ENCODE measurements at places on chromosomes 4 and X.

DNA sequence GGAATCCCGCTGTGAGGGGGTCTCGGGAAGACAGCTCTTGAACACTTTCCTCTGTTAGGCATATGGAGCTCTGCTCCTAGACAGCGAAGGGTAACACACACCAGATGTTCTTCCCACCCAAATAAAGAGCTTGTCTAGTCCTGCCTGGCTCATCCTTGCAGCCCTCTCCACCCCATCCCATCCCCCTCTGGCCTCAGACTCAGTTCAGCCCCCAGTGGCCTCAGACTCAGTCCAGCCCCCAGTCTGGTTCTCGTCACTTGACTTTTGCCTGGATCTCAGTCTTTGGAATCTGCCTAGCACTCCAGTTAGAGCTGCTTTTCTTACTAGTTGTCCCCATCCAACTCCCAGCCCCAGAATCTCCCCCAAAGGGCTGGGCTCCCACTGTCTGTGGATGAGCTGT, 14.9 kb downstream of the RAB33A start:
- no peak for DNase-seq

- no peak for DNase-seq
These were observed 33.5 kb upstream of the IGSF1 start for GRCh38 chrX:131322651-131323050.

GRCh38 chr4:136562834-136563233, 969.5 kb downstream of the PCDH18 start:
- no peak for DNase-seq

GRCh38 chr4:118388606-118389005, 35.8 kb upstream of the PRSS12 start:
- DNase-seq = no peak

GRCh38 chrX:150239946-150240642, 123.0 kb upstream of the MAMLD1 start:
- DNase-seq = no peak

- no peak for DNase-seq
These were observed 87.4 kb downstream of the EMCN start for GRCh38 chr4:100430451-100430850.

DNA sequence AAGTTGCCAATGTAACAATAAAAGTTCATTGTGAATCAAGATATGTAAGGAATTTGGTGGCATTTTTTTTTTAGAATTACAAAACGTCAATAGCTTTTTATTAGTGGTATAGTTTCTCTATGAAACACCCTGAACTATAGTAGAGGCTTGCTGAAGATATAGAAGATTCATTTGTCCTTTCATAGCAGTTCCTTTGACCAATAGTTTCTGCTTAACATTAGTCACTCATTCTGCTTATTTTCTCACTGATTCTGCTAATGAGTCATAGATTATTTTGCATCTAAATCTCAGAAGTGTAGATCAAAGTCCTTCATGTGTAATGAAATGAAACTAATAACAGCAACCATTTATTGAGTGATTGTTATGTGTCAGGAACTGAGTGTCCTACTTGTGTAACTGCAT, 205.0 kb upstream of the TET2 start:
- DNase-seq = no peak

- DNase-seq = no peak
These were observed 2.2 kb upstream of the TMPRSS11E start for GRCh38 chr4:68445111-68445510.

DNA sequence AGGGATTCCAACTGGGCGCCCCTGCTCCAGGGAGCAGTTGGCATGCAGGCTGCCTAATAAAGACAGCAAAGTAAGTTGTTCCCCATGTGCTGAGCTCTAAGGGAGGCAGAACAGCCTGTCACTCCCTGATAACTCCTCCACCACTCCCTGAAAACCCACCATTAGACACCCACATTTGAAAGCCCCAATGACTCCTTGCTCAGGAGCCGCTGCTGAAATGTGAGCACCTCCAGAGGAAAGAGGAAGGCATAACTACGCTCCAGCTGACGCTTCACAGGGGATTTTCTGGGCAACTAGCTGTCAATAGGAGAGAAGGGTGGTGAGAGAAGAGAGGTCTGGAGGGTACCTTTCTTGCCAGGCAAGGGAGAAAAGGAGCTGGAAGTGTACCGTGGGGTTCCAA, 62.5 kb downstream of the NPY1R start:
- DNase-seq = no peak

DNA sequence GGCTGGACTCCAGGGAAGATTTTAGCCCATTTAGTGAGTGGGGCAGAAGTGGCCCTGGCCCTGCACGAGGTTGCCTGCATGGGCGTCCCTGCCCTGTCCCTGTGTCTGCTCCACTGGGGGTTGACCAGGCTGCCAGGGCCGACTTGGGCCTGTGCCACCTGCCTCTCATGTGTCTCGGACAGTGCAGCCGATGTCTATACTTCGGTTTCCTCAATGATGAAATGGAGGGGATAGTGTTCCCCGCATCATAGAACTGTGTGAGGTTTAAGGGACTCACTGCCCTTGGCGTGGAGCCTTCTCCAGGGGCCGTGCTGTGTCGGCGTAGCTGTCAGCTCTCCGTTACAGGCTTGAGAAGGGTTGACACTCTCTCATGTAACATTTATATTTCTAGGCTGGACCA, 27.0 kb upstream of the MSANTD1 start:
- DNase-seq = no peak

GRCh38 chrX:126770179-126770578, 49.4 kb upstream of the PRR32 start:
- DNase-seq = peak; percentile 42

GRCh38 chr4:101282076-101282844, 65.1 kb downstream of the PPP3CA start:
- DNase-seq = no peak

DNA sequence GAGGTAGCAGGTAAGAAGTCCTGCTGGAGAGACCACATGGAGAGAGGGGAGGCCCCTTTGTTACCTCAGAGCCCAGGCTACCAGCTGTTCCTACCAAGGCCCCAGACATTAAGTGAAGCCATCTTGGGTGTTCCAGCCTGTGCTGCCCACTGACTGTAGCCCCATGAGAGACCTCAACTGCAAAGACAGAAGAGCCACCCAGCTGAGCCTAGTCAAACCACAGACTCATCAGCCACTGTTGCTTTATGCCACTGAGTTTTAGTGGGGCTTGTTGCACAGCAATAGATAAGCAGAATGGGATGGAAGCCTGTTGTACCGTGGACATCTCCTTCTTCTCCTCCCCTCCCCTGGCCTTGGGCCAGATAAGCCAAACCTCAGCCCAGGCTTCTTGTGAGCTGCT, 83.9 kb downstream of the ADRA2C start:
- no peak for DNase-seq

DNA sequence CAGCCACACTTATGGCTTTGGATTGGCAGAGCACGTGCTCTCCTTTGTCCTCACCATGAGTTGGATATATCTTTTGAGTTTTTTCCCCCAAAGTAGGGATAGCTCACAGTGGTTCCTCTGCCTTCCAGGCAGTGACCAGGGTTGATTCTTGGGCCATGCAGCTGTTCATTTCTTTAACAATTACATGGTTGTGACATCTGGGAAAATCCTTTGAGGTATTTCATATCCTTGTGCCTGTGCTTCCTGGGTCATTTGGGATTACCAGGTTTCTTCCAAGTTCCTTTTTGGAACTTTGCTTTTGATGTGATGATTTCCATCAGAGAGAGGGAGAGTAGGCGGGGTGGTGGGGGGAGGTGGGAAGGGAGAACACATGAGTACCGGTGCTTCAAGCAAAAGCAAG, 15.6 kb downstream of the BCORL1 start:
- no peak for DNase-seq

DNA sequence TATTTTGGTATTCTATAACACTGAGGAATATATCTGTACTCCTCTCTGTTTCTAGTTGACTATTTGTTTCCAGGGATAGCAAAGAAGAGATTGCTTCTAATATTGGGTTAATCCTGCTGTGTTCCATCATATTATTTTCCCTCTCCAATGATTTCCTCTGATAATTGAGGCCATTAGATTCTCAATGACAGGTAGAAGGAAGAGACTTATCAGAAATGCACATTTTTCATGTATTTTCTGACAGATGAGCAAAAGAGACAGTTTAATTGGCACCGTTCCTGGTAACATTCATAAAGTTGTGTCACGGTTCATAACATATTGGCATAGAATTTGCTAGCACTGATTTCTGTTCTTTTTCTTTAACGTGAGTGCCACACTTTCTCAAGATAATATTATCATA, 58.2 kb downstream of the NRK start:
- DNase-seq = no peak

- no peak for DNase-seq
These were observed 29.2 kb downstream of the EFHC2 start for GRCh38 chrX:44314259-44314734.

- no peak for DNase-seq
These were observed 192.0 kb downstream of the CXXC4 start for GRCh38 chr4:104302731-104303130.

DNA sequence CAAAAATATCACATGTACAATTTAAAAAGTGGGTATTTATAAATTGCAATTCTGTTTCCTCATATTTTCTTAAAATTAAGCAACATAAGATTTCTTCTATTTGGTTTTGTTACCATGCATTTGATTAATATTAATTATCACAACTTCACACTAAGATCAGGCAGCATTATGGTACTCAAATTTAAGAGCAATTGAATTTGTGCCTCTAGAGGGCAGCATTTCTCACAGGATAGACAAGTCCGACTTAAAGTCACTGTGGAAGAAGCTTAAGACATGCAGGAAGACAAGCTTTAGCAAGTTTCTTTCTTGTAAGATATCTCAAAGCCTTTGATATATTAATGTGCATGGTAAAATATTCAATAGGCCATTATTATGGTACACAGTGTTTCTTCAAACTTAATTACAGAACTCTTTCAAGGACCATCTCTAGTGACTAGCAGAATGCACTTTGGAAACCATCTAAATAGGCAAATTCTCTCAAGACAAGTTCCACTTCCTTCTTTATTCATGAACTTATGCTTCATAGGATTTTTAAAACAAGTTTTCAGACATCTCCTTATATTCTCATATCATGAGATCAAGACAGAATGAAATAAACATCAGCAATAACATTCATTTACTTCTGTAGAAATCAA, 35.0 kb downstream of the FBXW7 start:
- DNase-seq = peak; percentile 37

- DNase-seq = peak; percentile 90
These were observed 26.6 kb upstream of the HS3ST1 start for GRCh38 chr4:11455201-11455835.

DNA sequence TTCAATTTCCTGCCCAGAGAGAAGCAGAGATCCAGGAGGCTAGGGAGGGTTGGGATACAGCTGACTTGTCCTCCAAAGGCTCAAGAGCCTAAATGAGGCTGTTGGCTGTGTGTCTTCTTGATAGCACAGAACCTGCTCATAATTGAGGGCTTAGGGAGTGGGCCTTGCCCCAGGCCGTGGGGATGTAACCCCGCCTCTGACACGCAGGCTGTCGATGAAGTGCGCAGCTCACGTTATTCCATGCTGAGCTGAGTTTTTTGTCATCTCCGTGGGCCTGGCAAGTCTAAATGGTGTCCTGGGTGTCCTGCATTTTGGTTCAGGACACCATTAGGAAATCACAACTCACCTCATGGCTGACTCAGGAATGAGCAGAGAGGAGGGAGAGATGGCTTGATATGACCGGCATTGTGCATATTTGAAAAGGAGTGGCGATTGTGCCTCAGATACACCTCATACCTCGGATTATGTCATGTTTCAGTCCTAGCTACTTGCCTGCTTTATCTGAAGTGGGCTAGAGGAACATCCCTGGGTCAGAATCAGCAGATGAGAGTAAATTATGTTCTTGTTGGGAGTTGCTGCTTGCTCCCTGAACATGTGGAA, 43.7 kb downstream of the FHDC1 start:
- DNase-seq = no peak

GRCh38 chr4:55364691-55365344, 18.8 kb downstream of the SRD5A3 start:
- DNase-seq = no peak

GRCh38 chr4:19380600-19380999, 871.1 kb upstream of the SLIT2 start:
- no peak for DNase-seq

- no peak for DNase-seq
These were observed 1.1 kb upstream of the HTATSF1 start for GRCh38 chrX:136496186-136496763.

DNA sequence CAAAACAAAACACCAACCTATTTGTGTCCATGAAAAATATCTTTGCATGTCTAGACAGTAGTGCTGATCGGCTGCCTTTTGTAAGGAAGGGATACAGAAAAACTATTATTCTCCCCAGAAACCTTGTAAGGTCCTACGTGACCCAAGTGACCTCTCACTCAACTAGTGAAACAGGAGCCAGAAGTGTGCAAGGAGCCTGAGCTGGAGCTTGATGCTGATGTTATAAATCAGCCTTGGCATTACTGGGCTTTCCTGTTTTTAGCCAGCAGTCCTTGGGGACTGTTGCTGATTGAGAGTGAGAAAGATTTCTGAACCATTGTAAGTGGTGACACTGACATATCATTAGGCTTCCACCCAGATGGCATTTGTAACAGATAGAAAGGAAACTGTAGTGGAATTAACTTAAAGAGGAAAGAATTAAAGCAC, 100.8 kb upstream of the LIMCH1 start:
- peak; percentile 35 for DNase-seq

- DNase-seq = no peak
These were observed 67.8 kb downstream of the TAPT1 start for GRCh38 chr4:16158504-16158852.

GRCh38 chr4:54999003-54999402, 126.4 kb downstream of the KDR start:
- no peak for DNase-seq

GRCh38 chr4:80542747-80543146, 207.2 kb downstream of the CFAP299 start:
- DNase-seq = no peak

DNA sequence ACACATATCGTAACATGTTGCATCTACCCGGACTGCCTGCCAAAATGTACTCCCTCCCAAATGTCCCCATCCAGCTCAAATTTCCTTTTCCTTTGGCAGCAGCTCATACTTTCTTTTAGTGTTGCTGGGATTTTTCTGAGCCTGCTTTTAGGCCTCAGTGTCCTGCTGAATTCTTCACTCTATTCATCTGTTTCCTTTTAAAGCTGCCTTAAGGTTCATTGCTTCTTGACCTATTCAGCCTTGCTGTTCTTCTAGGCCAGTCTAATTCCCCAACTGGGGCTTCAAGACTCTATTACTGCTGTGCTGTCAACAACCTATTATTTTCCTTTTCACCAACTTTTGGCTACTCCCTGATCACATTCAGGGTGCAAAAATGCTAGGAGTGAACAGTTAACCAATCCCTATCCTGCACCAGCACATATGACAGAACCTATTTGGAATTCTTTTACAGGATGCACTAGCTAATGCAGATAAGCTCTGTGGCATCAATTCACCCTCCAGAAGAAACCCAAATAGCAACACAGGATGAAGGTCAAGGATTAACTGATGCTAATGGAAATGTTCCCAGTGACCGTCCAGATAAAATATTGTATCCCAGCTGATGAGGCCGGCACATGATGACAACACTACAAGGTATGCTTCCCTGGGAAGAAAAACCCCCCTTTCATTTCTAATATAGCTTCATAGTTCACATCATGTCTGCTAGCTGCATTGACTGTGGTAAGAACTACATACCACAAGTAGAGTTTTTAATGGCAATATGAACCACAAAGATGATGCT, 114.7 kb upstream of the TTC29 start:
- no peak for DNase-seq

GRCh38 chr4:73732759-73733431, 7.5 kb upstream of the CXCL8 start:
- DNase-seq = no peak

GRCh38 chr4:139492429-139492828, 38.5 kb downstream of the RAB33B start:
- DNase-seq = no peak

GRCh38 chr4:80333121-80333520, 2.4 kb upstream of the CFAP299 start:
- DNase-seq = no peak

- no peak for DNase-seq
These were observed 65.3 kb upstream of the CCSER1 start for GRCh38 chr4:90061881-90062280.

Data from NCI-H510A treated with DMSO at 0.1 percent for 48 hours (cell line).